ENCODE measurements at places on chromosomes 3 and 15. TPM values are rescaled to one million over a fixed set of nuclear protein-coding genes. Genes with fewer than 3 reads are reported as not detected.

- peak; percentile 78 for DNase-seq
Measured at GRCh38 chr15:68055224-68055705, 1.1 kb downstream of the PIAS1 start.

GRCh38 chr3:179020112-179020511 lies 51.5 kb downstream of the ZMAT3 start:
- DNase-seq: no peak

DNA sequence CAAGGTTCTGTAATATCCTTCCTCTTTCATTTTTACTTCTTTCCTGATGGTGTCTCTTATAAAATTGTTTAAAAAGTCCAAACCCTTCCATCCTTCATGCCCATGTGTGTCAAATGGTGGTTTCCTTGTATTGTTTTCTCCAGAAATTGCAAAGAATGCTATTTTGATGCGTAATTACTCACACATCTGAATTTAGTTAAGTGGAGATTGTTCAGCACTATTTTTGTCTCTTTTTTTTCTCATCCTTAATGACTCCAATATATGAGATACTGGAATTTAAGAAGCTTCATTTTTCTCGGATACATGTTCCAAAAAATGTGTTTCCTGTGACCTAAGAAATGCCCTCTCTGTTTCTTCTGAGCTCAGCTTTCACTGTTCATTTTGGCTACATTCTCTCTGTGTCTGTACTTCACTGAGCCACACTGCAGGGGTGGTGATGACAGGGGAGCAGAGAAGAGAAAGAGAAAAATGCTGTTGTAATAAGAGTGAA lies 799.8 kb downstream of the DIPK2A start:
- DNase-seq: no peak

DNA sequence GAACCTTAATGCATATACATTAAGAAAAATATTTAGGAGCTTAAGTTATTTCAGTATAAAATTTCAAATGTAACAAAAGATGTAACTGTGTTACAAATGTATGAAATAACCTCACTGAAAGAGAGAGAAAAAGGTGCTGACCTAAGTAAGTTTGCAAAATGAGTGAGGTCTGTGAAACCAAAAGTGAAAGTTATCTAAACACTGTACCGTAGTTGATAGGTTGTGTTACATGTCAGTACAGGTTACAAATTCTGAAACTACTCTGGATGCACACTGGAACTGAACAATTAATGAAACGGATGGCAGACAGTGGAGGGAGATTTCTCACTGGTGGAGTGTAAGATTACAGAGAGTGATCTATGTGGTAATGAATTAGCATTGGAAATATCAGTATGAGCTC lies 420.7 kb downstream of the ZNF385D start:
- peak; percentile 14 for DNase-seq

The NDUFB5 gene
- total RNA-seq: 117 TPM
